ENCODE measurements at places on chromosomes 13 and 19.

GRCh38 chr13:97631158-97631557 lies 197.2 kb downstream of the RAP2A start:
- no peak for DNase-seq

GRCh38 chr13:21511849-21512248 lies 52.7 kb upstream of the ZDHHC20 start:
- no peak for DNase-seq

- DNase-seq, result no peak
Measured at GRCh38 chr19:16649734-16650133, 10.2 kb downstream of the SMIM7 start.

DNA sequence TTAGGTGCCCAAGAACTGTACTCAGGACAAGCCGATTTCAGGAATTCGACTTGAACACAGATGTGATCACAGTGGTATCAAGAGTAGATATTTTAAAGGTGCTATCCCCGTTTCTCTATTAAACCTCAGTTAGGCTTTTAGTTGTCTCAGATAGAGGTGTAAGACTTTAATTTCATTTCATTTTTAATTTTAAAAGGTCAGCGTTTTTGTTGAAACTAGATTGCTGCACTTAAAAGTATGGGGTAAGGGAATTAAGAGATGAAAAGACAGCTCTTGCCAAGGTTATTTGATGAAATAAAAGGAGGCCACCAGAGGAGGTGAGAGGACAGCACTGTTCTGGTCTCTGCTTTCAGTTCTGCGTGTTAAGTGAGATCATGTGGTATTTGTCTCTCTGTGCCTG lies 48.6 kb downstream of the SPATA13 start:
- no peak for DNase-seq

GRCh38 chr19:39110263-39110967 lies 15.2 kb upstream of the PAK4 start:
- peak; percentile 64 for DNase-seq

GRCh38 chr13:30143666-30144400 lies 163.5 kb downstream of the KATNAL1 start:
- no peak for DNase-seq

DNA sequence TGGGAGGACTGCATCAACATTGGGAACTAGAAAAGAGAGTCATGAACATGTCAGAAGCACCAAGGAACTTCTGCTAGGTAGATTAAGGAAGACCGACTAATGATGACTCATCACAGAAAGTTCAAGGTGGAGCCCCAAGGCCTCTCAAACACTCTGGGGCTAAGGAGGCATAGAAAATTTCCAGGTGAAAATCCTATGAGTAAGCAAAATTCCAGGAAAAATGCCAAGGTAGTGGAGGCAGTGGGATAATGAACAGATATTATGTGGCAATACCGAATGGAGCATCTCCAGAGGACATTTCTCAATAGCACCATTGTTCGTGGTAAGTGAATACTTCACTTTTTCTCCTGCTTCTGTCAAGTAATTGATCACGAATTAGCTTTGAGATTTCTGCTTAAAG lies 336.5 kb downstream of the MZT1 start:
- no peak for DNase-seq

GRCh38 chr13:44063881-44064280 lies 184.2 kb downstream of the LACC1 start:
- no peak for DNase-seq

DNA sequence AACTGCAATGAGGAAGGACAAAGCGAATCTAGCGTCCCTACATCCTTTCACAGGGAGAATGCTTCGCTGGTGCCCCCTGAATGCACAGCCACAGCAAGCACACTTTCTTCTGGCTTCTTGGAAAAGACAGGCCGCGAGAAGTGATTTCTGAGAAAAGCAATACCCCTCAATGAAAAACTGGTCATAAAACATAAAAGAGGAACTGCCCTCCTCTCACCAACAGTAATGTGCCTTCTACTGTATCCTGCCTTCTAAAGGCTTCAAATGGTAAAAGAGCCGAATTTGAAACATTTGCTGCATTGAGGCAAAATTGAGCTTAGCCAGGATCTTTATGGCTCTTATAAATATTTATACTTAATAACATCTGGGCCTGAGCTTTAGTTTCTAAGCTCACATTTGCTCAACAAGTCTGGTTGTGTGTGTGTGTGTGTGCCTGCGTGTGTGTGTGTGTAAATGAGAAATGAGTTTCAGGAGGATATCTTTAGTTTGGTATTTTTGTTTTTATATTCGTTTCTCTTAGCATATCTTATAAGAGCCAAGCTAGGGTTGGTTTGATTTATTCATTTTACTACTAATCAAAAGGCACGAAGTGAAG lies 246.1 kb upstream of the MAB21L1 start:
- no peak for DNase-seq

DNA sequence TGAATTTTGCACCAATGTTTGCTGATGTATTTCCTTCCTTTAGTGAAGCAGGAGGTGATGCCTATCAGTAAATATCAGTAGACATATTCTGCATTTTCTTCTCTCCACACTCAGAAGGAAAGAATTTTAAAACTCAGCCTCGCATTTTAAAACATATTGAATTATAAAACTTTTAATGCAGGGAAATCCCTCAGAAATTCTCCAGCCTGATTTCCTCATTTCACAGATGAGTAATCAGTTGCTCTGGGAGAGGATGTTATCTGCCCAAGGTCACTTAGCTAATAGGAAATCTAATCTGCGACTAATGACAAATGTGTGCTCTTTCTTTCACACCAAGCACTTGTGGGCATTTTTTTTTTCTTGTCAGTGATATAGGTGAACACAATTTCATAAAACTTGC lies 320.6 kb downstream of the ITGBL1 start:
- no peak for DNase-seq

DNA sequence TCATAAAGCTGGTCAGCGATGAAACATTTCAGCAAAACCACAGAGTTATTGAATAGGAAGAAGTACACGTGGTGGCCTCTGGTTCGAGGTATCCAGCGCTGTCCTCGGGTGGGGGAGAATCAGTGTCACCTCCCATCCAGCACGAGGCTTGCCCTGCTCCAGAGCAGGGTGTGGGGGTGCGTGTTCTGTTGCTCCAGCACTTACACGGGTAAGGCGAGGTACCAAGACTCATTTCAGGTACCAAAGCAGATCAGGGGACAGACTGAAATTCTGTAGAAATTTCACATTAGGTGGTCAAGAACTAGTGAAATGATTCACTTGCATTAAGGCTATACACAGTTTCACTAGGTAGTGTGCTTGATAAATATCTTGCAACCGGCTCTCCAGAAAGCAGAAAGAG lies 164.2 kb upstream of the SOX1 start:
- DNase-seq, result no peak

DNA sequence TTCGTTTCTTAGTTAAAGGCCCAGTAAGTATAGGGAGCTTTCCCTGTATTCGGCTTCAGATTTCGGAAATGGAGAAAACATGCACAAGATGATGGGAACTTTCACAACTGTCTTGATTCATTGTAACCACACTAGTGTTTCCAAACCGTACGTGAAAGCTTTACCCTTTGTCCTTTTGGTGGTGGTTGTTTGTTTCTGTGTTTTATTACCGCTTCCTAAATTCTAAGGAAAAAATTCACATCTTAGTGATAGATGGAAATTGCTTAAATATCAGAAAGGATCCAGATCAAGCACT lies 504 bp upstream of the VWA8 start:
- DNase-seq, result no peak

DNA sequence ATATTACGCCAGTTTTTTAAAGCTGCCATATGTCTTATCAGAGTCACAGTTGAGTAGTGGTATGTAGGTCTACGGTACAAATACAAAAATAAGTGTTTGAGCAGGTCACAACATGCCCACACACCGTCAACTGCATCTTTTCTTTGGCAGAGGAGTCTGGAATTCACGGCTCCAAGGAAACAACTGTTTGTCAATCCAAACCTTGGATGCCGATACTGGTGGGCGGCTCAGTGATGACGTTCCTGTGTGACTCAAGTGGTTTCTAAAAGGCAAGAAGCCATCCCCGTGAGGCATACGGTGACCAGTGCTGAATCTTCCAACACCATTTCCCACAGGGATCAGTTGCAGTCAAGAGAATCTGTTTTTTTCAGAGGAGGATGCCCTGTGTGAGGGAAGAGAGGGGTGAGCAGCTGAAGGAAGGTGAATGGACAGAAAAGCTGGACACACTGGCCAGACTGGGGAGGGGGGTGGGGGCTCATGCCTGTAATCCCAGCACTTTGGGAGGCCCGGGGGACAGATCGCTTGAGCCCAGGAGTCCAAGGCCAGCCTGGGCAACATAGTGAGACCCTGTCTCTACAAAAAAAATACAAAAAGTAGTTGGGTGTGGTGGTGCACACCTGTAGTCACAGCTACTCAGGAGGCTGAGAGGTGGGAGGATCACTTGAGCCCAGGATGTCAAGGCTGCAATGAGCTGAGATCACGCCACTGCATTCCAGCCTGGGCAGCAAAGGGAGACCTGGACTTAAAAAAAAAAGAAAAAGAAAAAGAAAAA lies 22.8 kb upstream of the CEBPG start:
- no peak for DNase-seq

DNA sequence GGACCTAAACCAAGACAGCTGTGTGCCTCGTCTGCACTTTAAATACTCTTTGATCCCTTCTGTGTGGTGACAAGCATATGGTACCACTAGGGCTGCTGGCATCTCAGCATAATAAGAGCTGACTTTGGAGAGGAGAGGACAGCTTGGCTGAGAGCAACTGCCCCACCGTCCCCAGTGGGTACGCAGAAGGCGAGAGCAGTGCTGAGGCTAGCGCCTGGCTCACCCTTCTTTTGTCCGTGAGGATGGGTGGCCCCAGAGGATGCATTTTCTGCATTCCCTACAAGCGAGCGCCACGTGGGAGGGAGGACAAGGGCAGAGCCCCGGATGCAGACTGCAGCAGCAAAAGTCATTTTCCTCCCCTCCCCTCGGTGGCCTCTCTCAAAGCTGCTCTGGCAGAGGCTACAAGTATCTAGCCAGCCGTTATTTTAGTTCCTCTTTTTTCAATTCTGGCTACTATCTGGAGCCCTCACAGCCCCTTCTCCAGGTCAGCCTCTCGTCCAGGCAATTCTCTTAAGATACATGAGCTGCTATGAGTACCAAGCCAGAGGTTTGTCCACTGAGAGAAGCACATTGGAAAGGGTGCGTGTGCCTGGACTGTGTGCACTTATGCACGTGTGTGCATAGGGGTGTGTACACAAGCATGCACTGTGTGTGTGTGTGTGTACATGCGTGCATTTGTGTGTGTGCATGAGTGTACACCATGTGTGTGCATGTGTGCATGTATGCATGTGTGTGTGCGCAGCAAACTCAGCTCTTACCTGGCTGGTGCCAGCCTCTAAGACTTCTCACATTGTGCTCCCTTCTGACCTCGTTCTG lies 51.3 kb downstream of the RAB20 start:
- DNase-seq, result no peak

DNA sequence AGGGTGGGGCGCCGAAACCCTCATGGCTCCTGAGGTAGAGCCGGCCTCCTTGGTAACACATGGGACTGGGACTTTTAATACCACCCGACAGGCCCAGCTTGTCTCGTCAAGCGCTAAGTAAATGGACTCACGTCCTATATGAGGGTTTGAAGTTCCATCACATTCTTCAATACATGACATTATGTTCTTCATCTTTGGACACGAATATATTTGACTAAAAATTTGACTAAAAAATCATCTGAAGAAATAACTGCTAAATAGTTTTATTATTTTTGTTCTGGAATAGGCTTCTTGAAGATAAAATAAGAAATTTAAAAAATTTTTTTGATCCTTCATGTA lies 335 bp upstream of the ZNF607 start:
- DNase-seq, result no peak

GRCh38 chr13:30800107-30800506 lies 64.8 kb downstream of the ALOX5AP start:
- DNase-seq, result no peak

DNA sequence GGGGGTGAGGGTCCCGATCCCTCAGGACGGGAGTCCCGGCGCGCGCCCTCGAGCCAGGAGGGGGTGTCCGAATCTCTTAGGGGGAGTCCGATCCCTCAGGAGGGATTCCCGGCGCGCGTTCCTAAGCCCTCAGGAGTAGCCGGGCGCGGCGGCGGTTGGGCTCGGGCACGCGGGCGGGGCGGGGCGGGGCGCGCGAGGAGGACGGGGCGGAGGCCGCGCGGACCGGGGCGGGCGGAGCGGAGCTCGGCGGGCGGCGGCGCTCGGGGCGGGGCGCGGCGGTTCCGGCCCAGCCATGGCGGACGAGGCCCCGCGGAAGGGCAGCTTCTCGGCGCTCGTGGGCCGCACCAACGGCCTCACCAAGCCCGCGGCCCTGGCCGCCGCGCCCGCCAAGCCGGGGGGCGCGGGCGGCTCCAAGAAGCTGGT lies at the start of gene CUL4A:
TSS of gene CUL4A (plus strand) at position 278 of the 423 bp plus-strand sequence. CDS start at position 293, 15 bp downstream.
- peak; percentile 76 for DNase-seq

DNA sequence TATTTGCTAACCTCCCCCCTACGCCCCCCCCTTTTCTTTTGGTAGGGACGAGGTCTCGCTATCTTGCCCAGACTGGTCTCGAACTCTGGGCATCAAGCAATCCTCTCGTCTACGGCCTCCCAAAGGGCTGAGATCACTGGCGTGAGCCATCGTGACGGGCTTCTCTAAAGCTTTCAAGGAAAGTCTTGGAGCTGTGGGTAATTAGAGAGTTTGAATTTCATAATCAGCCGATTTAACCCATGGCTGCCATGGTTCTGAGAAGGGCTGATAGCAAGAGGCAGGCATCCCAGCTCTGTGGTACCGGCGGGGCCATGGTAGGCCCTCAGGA lies 679 bp upstream of the ABHD8 start:
- DNase-seq, result no peak

DNA sequence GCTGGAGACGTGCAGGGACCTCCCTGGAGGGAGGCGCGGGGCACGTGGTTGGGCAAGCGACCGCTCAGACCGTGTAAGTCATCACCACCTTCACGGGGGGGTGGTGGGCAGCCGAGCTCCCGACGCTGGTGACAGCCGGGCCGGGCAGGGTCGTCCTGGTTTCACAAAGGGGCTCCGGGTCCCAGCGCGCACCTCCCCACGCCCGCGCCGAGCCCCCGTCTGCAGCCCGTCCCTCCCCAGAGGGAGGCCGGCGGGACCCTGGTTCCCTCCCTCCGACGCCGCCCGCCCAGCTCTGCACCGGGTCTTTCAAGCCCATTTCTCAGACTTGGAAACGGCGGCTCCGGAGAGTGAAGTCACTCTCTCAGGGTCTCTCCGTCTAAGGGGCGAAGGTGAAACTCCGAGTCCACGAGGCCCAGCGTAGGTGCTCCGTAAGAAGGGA lies 729 bp upstream of the ARID3A start:
- peak; percentile 71 for DNase-seq

DNA sequence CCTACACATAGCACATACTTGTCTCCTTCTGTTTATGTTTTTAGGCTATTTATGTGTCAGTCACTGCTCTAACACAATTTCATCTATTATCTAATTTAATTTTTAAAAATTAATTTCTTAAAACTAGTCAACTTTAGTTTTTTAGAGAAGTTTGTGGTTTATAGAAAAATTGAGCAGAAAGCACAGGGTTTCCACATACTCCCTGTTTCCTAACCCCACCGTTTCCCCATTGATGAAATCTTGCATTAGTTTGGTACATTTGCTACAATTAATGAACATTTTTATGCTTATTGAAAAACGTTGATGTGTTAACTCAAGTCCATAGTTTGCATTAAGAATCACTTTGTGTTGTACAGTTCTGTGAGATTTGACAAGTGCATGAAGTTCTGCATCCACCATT lies 53.5 kb downstream of the TNFSF13B start:
- no peak for DNase-seq

- no peak for DNase-seq
Measured at GRCh38 chr19:55225415-55225958, 3.1 kb downstream of the TMEM86B start.

GRCh38 chr13:68168448-68168847 lies 938.3 kb upstream of the PCDH9 start:
- no peak for DNase-seq

GRCh38 chr13:64925727-64926126 lies 2304.4 kb downstream of the PCDH9 start:
- DNase-seq, result no peak
